ENCODE measurements at places on chromosomes 3 and 15.

DNA sequence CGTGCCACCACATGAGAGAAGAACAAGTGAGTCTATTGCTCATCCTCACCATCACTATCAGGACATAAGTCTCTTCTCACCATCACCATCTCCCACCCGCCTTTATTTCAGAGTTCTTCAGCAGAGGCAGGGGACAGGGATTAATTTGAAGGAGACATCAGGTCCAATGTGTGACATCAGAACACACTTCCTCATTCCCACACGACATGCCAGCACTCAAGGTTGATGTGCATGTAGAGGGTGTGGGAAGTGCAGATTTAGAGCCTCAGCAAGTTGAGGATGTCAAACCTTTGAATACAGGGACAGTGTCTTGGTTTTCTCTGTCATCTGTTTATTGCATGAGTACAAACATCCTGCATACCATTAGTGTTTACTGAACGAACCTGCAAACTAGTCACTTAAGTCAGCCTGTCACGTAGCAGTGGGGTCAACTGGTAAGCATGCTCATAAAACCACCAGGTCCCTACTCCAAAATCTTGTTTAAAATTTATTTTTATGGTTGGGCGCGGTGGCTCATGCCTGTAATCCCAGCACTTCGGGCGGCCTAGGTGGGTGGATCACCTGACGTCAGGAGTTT is 104.4 kb downstream of the MYLK start:
- DNase-seq: no peak

GRCh38 chr15:81413851-81414250 is 39.8 kb upstream of the TMC3 start:
- no peak for DNase-seq

DNA sequence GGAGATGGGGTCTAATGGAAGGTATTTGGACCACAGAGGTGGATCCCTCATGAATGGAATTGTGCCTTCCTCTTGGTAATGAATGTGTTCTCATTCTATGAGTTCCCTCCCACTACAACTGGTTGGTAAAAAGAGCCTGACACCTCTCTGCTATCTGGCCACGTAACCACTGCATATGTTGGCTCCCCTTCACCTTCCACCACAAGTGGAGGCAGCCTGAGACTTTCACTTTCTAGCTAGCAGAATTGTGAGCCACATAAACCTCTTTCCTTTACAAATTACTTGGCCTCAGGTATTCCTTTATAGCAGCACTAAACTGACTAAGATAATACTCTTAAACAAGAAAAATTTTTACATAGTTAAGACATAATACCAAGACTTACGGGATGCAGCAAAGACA is 155.3 kb downstream of the NR1I2 start:
- DNase-seq: no peak

- DNase-seq: no peak
Measured at GRCh38 chr3:81003008-81003645, 758.3 kb downstream of the GBE1 start.

GRCh38 chr3:55622116-55622515 is 135.0 kb upstream of the WNT5A start:
- DNase-seq: no peak

GRCh38 chr3:65412588-65412987 is 626.1 kb downstream of the MAGI1 start:
- DNase-seq: no peak

GRCh38 chr15:41258750-41259471 is 27.8 kb downstream of the CHP1 start:
- no peak for DNase-seq
